Stimulated activated CD8-positive, alpha-beta memory T cell treated with anti-CD3 and anti-CD28 coated beads, Interleukin-7, amount 100 ng/mL, for 48 hours (primary cell): ENCODE measurements at places on chromosomes 1 and 21.

DNA sequence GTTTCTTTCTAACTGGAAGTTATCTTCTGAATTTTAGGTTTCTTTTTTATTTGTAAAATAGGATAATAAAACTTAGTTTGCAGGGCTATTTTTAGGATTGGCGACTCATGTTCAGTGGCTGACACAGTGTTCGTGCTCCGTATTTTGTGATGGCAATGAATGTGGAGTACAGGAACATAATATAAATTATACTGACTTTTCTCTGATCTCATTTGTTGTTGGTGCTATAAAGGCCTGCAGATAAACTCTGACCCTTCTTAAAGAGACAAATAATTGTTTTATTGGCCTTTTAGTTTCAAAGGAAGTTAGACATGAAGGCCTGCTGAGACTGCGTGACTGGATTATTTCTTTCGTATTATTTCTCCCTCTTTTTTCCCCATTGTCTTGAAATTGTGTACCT lies 339.6 kb downstream of the PDE4B start:
- no peak for DNase-seq

- no peak for DNase-seq
Observed at GRCh38 chr1:192489748-192490147, 85.8 kb upstream of the RGS1 start.

GRCh38 chr1:71919811-71920509 lies 362.4 kb downstream of the NEGR1 start:
- no peak for DNase-seq

- no peak for DNase-seq
Observed at GRCh38 chr1:183246436-183246835, 60.4 kb downstream of the LAMC2 start.

- no peak for DNase-seq
Observed at GRCh38 chr1:43750083-43750482, 42.7 kb downstream of the ST3GAL3 start.

DNA sequence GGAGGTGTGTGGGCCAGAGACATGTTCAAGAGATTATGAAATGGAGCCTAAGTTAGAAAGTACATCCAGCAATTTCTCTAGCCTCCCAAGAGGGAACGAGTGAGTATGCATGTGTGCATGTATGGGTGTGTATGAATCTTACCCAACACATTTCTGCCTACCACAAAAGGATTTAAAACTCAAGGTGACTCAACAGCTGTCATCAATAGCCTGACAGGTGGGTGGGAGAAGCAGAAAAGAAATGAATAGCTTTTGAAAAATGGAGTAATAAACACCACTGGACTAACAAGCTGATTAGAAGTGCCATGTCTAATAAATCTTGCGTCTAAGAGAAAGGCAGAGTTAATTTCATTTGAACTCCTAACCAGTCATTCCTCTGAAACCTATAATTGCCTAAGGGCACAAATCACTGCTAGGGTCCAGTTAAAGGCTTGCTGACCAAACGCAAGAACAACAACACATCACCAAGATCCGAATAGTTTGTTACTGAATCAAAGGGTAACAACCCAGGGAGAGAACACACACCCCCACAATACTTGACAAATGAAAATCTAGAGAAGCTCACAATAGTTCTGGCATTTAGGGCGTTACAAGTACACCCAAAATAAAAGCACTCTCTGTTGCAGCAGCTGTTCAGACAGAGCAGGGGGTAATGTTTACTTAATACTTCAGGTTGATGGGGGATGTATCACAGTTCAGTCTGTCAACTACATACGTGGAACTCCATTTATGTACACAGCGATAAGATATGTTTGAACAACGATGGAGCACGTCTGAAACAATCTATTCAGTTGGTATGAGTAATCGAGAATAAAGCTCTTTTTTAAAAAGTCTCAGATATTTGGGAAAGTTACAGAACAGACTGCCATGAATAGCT lies 1.4 kb downstream of the KIAA0319L start:
- DNase-seq = no peak

DNA sequence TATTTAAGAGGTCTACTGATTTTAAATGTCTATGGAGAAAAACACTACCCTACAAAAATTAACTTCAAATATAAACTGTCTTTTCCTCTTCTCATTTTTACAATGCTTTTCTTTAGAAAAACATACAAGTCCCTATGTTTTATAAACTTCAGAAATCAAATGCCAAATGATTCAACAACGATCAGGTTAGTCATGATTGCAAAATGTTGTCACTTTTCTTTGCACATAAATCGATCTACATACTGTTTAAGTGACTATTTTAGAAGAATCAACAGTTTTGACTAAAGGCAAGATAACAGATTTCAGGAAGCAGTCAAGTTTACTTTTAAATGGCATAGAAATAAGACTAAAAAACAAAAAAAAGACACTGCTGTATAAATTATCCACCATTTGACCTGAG lies 168.7 kb downstream of the GPATCH2 start:
- no peak for DNase-seq

DNA sequence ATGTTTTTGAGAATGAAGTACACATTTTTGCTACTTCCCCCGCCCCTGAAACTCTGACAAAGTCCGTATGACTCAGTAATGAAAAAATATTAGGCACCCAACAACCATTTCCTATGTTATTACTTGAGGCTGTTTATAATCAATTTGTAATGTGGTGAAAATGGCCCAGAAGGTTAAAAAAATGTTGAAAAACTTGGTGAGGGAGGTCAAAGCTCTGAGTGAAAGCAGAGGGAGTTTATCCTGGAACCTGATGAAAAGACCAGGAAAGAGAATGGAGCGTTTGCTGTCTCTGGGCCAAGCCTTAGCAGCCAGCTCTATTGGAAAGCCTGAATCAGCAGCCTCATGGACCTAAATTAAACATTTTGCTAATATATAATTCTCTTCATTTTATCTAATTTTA lies 367.7 kb upstream of the NEGR1 start:
- no peak for DNase-seq
